Stomach (tissue), 19 donors: ENCODE measurements at places on chromosomes 1 and 21. TPM values are rescaled to one million over a fixed set of nuclear protein-coding genes. Genes with fewer than 3 reads are reported as not detected.
A peak's percentile ranks its signal among the peaks of the same experiment; 100 is the strongest.

DNA sequence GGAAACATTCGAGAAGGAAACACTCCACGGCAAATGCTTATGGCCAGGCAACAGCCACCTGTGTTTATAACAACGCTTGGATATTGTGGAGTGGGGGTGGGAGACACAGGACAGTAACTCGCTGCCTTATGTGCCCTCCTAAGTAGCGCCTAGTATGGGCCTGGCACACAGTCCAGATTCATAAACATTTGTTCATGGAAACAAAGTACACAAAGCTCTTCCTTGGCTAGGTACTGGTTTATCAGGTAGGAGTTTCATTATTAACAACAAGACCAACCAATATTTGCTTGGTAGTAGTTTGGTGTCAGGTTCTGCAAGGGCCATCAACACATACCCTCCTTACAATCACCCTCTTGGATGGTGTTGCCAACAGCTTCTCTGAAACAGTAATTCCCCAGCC lies 23.4 kb downstream of the TMCO4 start:
- H3K36me3 ChIP-seq, result peaks cover 33% of the 10 kb centered on the region
- no peak overlapping the region for H3K27ac ChIP-seq
- H3K27me3 ChIP-seq, result no peaks in the 10 kb centered on the region
- no peak for DNase-seq

DNA sequence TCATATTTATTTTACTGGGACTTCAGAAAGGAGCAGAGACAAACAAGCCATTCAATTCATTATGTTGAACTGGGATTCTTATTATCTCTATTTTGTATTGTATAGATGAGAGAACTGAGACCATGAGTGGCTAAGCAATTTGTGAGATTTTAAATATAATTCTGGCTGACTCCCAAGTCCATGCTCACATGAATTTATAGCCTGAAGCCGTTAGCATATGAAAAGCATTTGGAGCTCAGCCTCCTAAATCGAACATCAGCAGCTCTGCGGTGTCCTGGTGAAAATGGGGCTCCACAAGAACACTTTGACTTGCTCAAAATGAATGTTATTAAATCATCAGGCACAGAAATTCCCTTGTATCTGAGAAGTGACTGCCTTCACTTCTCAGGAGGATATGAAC lies 96.8 kb upstream of the DPT start:
- no peaks in the 10 kb centered on the region for H3K36me3 ChIP-seq
- H3K4me1 ChIP-seq, result no peaks in the 10 kb centered on the region
- H3K27ac ChIP-seq, result no peak overlapping the region
- H3K4me3 ChIP-seq, result no peak overlapping the region
- H3K27me3 ChIP-seq, result no peaks in the 10 kb centered on the region

GRCh38 chr1:54805466-54805865 lies 4.3 kb upstream of the TTC22 start:
- no peaks in the 10 kb centered on the region for H3K36me3 ChIP-seq
- peaks cover 8% of the 10 kb centered on the region for H3K27me3 ChIP-seq
- no peak overlapping the region for H3K27ac ChIP-seq
- no peak for DNase-seq

GRCh38 chr1:180358649-180359048 lies 128.6 kb downstream of the LHX4 start:
- no peak for DNase-seq
- H3K4me1 ChIP-seq, result no peaks in the 10 kb centered on the region
- no peaks in the 10 kb centered on the region for H3K36me3 ChIP-seq
- no peak overlapping the region for H3K27ac ChIP-seq

DNA sequence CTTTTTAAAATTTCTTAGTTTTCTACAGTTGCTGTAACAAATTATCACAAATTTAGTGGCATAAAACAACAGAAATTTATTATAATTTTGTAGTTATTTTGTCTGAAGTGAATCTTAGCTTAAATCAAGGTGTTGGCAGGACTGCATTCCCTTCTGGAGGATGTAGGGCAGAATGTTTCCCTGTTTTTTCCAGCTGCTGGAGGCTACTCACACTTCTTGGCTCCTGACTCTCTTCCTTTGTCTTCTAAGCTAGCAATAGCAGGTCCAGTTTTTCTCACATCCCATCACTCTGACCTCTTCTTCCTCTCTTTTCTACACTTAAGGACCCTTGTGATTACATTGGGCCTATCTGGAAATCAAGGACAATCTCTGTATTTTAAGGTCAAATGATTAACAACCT lies 84.1 kb downstream of the PKN2 start:
- H3K4me1 ChIP-seq, result no peaks in the 10 kb centered on the region
- peaks cover 10% of the 10 kb centered on the region for H3K36me3 ChIP-seq
- H3K4me3 ChIP-seq, result no peak overlapping the region
- no peaks in the 10 kb centered on the region for H3K27me3 ChIP-seq

- no peak overlapping the region for H3K27ac ChIP-seq
- no peaks in the 10 kb centered on the region for H3K4me1 ChIP-seq
- H3K27me3 ChIP-seq, result no peaks in the 10 kb centered on the region
- H3K4me3 ChIP-seq, result no peak overlapping the region
Measured at GRCh38 chr21:41570791-41571355, 62.9 kb upstream of the TMPRSS2 start.

- no peaks in the 10 kb centered on the region for H3K4me1 ChIP-seq
- H3K36me3 ChIP-seq, result no peaks in the 10 kb centered on the region
- no peak overlapping the region for H3K27ac ChIP-seq
- no peak for DNase-seq
- no peaks in the 10 kb centered on the region for H3K27me3 ChIP-seq
Measured at GRCh38 chr1:7229186-7229585, 443.9 kb downstream of the CAMTA1 start.

DNA sequence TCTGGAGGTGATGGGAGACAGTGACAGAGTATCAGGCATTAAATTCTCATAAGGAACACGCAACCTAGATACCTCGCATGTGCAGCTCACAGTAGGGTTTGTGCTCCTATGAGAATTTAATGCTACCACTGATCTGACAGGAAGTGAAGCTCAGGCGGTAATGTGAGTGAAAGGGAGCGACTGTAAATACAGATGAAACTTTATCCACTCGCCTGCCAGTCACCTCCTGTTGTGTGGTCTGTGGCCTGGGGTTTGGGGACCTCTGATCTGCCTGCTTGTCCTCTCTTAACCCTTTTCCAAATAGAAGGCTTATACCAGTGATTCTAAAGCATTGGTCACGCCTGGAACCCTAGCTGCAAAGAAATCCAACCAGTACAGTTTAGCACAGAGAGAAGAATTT lies 15.3 kb downstream of the GABPA start:
- no peaks in the 10 kb centered on the region for H3K27me3 ChIP-seq
- H3K36me3 ChIP-seq, result peaks cover 74% of the 10 kb centered on the region
- no peak overlapping the region for H3K4me3 ChIP-seq
- H3K4me1 ChIP-seq, result no peaks in the 10 kb centered on the region

DNA sequence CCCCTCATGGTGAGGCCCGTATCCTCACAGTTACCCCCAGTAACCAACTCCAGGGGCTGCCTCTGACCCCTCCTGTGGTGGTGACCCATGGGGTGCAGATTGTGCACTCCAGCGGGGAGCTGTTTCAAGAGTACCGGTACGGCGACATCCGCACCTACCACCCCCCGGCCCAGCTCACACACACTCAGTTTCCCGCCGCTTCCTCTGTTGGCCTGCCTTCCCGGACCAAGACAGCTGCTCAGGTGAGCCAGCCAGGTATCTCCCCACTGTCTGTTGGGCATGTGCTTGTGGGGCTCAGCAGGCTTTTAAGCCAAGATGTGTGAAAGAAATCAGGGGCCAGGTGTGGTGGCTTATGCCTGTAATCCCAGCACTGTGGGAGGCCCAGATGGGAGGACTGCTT lies 39.9 kb downstream of the ZBTB17 start:
- peaks cover 10% of the 10 kb centered on the region for H3K4me1 ChIP-seq
- H3K4me3 ChIP-seq, result no peak overlapping the region
- peak; percentile 22 for DNase-seq
- peaks cover 84% of the 10 kb centered on the region for H3K36me3 ChIP-seq
- H3K27me3 ChIP-seq, result no peaks in the 10 kb centered on the region

- H3K4me3 ChIP-seq, result no peak overlapping the region
- no peaks in the 10 kb centered on the region for H3K36me3 ChIP-seq
Measured at GRCh38 chr1:223535319-223535718, 130.2 kb downstream of the CAPN8 start.

- no peak for DNase-seq
- no peaks in the 10 kb centered on the region for H3K36me3 ChIP-seq
- H3K4me3 ChIP-seq, result no peak overlapping the region
- H3K27ac ChIP-seq, result no peak overlapping the region
Measured at GRCh38 chr21:30882866-30883597, 1.7 kb upstream of the KRTAP11-1 start.

DNA sequence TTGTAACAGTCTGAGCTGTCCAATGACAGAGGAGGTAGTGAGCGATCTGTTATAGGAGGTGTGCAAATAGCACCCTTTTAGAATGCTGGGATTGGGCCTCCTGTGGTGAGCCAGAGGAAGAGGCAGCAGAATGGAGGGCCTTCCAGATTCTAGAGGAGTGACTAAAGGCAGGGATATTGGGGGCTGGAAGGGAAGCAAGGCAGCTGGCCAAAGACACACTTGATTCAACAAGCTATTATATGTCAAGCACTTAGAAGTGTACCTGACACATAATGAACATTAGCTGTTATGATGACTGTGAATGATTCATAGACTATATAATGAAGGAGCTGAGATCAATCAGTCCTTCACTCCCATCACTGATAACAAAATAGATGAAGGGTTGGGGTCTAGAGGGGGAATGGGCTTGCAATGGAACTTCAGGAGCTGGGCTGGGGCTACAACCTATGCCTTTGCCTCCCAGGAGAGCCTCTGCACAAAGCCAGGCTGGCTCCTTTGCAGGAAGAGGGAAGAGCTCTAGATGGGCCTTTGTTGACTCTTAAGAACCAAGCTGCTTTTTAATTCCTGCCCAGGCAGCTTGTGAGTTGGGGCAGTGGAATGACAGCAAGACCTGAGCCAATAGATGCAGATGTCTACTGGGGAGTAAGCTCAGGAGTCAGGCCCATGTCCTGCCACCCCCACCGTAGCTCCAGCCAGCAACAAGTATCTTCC lies 2.3 kb upstream of the MKNK1 start:
- peaks cover 38% of the 10 kb centered on the region for H3K36me3 ChIP-seq
- H3K4me1 ChIP-seq, result peaks cover 31% of the 10 kb centered on the region
- H3K27ac ChIP-seq, result no peak overlapping the region

GRCh38 chr21:33449616-33450015 lies 30.2 kb downstream of the TMEM50B start:
- no peak overlapping the region for H3K27ac ChIP-seq
- H3K27me3 ChIP-seq, result no peaks in the 10 kb centered on the region
- peaks cover 56% of the 10 kb centered on the region for H3K36me3 ChIP-seq
- peaks cover 23% of the 10 kb centered on the region for H3K4me1 ChIP-seq
- no peak overlapping the region for H3K4me3 ChIP-seq

DNA sequence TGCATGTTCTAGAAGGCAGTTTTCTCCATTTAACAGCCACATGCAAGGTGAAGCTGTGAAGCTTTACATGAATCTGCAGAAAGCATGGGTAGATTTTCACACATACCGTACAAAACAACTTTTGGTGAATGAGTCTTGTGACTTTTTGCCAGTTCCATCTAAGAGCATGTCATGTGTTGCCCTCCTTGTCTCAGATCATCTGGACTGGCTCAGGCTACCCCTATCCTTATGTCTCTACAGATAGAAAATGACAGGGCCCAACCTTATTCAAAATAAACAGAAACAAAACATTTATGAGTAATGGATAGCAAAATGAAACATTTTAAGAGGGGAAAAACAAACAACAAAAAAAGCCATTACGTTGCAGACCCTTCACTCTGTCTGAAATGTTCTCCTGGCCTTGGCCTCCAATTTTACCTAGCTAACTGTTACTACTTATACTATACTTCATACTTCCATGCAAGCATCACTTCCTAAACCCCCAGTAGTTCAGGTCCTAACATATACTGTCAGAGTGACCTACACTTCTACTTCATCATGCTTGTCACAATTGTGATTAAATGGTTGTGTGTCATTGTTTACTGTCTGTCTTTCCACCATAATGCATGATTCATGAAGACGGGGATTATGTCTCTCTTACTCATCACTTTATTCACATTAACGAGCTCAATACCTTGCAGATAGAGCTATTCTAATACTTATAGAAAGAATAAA lies 39.0 kb downstream of the LRRC8C start:
- H3K4me3 ChIP-seq, result no peak overlapping the region
- no peak for DNase-seq
- no peaks in the 10 kb centered on the region for H3K4me1 ChIP-seq
- H3K27me3 ChIP-seq, result no peaks in the 10 kb centered on the region

- H3K27me3 ChIP-seq, result no peaks in the 10 kb centered on the region
- no peaks in the 10 kb centered on the region for H3K4me1 ChIP-seq
- no peak for DNase-seq
Measured at GRCh38 chr1:198107091-198107501, 49.7 kb upstream of the NEK7 start.

GRCh38 chr1:216047811-216048572 lies 375.3 kb downstream of the USH2A start:
- H3K36me3 ChIP-seq, result no peaks in the 10 kb centered on the region
- no peak overlapping the region for H3K4me3 ChIP-seq
- no peaks in the 10 kb centered on the region for H3K4me1 ChIP-seq
- DNase-seq, result no peak

DNA sequence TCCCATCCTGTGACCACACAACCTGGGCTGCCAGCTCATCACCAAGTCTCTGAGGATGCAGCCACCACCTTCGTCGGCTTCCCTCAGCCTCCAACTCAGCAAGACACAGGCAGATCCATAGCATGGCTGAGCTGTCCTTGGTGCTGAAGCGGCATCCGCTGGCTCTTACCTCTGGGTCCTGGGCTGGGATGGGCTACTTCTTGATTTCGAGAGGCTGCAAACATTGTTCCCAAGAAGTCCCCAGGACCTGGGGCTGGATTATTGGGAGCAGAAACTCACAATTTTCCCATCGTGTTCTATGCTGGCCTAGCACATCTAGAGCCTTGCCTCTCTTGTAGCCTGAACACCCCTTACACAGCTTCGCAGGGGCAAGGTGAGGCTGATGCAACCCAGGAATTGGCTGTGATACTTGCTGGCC lies 24.9 kb upstream of the C1QA start:
- no peaks in the 10 kb centered on the region for H3K36me3 ChIP-seq
- DNase-seq, result no peak
- H3K4me1 ChIP-seq, result no peaks in the 10 kb centered on the region
- peaks cover 4% of the 10 kb centered on the region for H3K27me3 ChIP-seq
- no peak overlapping the region for H3K27ac ChIP-seq
- H3K4me3 ChIP-seq, result no peak overlapping the region

DNA sequence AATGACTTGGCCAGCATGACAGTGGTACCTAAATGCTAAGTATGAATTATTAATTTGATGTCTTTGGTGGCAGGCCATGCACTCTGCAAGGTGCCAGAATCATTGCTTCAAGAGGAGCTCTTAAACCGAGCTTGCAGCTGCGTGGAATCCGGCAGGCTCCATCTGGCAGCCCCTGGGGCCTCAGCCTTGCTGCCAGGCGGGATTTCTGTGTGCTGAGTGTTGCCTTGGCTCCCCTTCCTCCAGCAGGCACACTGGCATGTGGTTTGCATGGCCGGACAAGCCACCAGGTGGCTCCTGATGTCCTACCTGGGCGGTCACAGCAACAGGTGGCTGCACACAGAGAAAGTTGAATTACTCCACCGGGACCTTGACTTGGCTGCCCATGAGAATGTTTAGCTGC lies 155.4 kb downstream of the URB2 start:
- H3K27me3 ChIP-seq, result no peaks in the 10 kb centered on the region
- peak; percentile 74 for DNase-seq
- H3K27ac ChIP-seq, result no peak overlapping the region
- H3K4me3 ChIP-seq, result no peak overlapping the region
- no peaks in the 10 kb centered on the region for H3K4me1 ChIP-seq
- no peaks in the 10 kb centered on the region for H3K36me3 ChIP-seq

OR6N1 gene
- total RNA-seq, result not detected

ZSWIM5 gene
- 10.1 TPM for total RNA-seq

ZNF695 gene
- not detected for total RNA-seq

SYCP1 gene
- total RNA-seq, result not detected

DMBX1 gene
- not detected for total RNA-seq

SMIM1 gene
- total RNA-seq, result not detected

KIF21B gene
- total RNA-seq, result 3.7 TPM
